Muscle of back (tissue), 13 donors: ENCODE measurements at places on chromosomes 6 and 20. TPM values are rescaled to one million over a fixed set of nuclear protein-coding genes. Genes with fewer than 3 reads are reported as not detected.

The OPRM1 gene
- polyA plus RNA-seq = not detected

The DEFB132 gene
- polyA plus RNA-seq = not detected

The PAX1 gene
- 2.2 TPM for polyA plus RNA-seq

The KHDC1L gene
- polyA plus RNA-seq = not detected

The FOXQ1 gene
- 0.86 TPM for polyA plus RNA-seq

The SLC13A3 gene
- 2.7 TPM for polyA plus RNA-seq

The OR12D3 gene
- polyA plus RNA-seq = not detected

The MTFR2 gene
- polyA plus RNA-seq = 0.94 TPM

The TRIM31 gene
- polyA plus RNA-seq = not detected

The SPATA25 gene
- polyA plus RNA-seq = 5.5 TPM

The CLPSL1 gene
- not detected for polyA plus RNA-seq

The CALHM4 gene
- not detected for polyA plus RNA-seq

The RAMACL gene
- 0.15 TPM for polyA plus RNA-seq

The CTSA gene
- 66.9 TPM for polyA plus RNA-seq

The ENPP1 gene
- 14.8 TPM for polyA plus RNA-seq

The C6orf118 gene
- polyA plus RNA-seq = 1.0 TPM

The OR2H2 gene
- 0.23 TPM for polyA plus RNA-seq

The XRN2 gene
- polyA plus RNA-seq = 48.0 TPM

The POM121L2 gene
- not detected for polyA plus RNA-seq
